AG20443 (cell line): ENCODE measurements at places on chromosomes 1 and 21.

DNA sequence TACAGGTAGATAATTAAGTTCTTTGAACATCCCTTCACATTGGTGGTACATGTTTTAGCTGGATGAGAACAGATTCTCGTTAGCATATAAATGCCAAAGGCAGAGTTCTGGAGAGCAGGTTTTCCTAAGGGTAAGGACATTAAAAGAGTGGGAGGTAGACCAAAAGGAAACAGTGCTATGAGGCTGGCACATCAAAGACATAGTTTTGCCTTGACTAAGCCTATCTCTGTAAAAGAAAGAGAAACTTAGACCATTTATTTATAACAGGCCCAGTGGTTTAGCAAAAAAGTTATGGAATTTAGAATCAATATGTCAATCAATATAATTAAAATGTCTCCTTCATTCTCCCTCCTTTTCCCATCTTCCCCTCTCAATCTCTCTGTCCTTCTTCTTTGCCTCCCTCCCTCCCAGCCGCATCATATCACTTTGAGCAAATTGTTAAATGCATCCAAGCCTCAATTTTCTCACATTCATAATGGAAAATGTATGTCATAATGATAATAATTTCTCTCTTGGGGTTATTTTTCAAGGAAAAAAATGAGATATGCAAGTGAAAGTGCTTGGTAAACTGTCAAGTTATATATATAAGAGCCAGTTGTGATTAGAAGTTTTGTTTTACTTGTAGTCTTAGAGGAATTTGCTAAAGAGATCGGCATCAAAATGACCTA is 209.9 kb upstream of the SGIP1 start:
- DNase-seq = no peak

DNA sequence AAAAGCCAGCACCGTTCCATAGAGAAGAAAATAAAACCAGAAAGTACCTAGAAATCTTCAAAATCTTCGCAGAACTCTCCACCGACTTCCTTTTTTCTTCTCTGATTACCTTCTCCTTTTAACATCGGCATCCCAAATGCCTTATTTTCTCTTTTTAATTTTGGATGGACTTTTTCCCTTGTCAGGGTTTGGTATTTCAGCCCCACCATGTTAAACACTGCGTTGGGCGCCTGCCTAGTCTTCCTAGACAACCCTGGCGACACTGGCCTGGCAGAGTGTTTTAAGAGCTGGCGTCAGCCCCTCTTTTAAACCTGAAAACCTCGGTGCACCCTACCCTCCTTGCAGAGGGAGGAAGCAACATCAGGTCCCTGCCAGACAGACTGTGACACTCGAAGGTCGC is 66.0 kb upstream of the EFHD2 start:
- DNase-seq = peak; percentile 69

- no peak for DNase-seq
These were observed 7.9 kb downstream of the CD34 start for GRCh38 chr1:207903053-207903452.

DNA sequence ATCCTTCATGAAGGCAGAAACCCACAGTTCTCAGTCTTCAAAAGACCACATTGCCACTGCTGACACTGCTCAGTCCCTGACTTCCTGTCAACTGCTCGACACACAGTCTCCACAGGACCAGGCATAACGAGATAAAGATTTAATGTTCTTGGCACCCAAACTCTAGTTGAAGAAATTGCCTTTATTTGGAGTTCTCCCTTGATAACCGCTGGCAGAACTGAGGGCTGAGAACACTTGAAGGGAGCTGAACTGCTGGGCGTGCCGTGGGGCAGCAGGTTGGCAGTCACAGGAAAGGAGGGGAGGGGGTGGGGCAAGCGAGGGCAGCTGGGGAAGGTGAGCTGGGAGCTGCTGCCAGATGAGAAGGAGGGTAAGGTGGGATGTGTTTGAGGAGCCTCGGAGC is 15.9 kb downstream of the HENMT1 start:
- DNase-seq = no peak

GRCh38 chr1:8201331-8201861 is 116.5 kb upstream of the SLC45A1 start:
- no peak for DNase-seq

- no peak for DNase-seq
These were observed 355.5 kb downstream of the HLX start for GRCh38 chr1:221234791-221235190.

DNA sequence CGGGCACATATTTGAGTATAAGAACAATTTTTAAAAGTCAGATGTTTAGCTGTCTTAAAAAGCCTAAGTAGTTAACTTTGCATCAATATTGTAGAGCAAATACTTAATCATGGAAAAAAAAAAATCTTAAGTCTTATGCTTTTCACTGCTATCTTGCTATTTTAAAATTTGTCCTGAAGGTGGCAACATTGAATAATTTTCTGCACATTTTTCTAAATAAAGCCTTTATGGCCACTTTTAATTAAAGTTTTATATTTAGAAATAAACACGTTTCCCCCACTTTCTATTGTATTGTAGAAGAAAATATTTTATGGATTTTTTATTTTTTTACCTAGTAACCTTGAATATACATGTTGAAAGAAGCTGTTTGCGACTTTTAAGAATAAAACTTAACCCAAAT is 198.8 kb downstream of the AMY1C start:
- DNase-seq = no peak

GRCh38 chr1:7948960-7949359 is 8.3 kb upstream of the TNFRSF9 start:
- peak; percentile 73 for DNase-seq

DNA sequence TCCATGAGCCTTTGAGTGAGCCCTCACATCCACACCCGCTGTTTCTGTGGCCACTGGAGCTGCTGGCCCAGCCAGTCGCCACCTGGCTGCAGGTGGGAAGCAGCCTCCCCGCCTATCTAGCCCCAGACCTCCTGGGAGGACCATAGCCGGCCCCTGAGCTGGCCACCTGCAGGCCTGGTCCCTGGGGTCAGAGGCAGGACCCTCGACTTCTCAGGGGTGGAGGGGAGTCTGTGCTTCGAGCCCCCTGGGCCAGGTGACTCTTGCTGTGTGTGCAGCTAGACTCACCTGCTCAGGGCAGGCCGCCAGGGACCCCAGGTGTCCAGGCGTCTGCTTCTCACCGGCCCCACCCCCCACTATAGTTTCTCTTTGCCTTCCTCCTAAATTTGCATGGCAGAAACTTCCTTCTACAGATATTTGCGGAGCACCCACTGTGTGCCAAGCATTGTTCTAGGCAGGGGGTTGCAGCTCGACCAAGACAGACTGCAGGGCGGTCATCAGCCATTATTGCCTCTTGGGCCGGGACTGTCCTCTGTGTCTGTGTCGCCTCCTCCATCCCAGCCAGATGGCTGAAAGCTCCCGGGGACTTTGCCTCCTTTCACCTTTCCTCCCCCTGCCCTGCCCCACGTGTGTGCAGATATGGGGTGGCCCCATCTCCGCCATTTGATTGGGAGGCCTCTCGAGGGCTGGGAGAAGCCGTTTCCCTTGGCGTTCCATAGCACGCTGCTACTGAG is 27.3 kb downstream of the SPSB1 start:
- no peak for DNase-seq

GRCh38 chr21:29231756-29232529 is 66.8 kb upstream of the BACH1 start:
- no peak for DNase-seq

GRCh38 chr1:114135786-114136185 is 17.9 kb downstream of the SYT6 start:
- DNase-seq = no peak

DNA sequence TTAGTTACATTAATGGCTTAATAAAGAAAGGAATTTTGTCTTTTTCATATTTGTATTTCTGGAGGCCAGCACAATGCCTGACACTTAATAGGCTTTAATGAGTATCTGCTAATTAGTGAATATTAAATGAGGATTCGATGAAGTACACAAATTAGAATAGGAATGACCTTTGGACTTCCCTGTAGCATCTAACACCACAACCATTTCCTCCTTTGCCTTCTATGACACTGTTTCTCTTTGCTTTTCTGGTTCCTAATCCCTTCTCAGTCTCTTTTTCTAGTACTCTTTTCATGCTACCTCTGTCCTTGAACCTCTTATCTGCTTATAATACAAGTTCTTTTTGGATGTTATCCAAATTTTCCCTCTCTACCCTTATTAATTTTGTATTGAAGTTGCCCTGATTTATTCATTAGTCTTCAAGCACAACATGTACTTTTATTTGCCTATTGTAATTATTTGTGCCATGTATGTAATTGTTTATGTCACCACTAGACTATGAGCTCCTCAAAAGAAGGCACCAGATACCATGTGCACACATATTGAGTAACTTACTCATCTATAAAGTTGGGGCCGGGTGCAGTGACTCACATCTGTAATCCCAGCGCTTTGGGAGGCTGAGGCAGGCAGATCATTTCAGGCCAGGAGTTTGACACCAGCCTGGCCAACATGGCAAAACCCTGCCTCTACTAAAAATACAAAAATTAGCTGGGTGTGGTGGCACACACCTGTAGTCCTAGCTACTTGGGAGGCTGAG is 23.8 kb downstream of the RPS27 start:
- peak; percentile 43 for DNase-seq

- DNase-seq = no peak
These were observed 8.2 kb downstream of the IGSF9 start for GRCh38 chr1:159937054-159937750.

DNA sequence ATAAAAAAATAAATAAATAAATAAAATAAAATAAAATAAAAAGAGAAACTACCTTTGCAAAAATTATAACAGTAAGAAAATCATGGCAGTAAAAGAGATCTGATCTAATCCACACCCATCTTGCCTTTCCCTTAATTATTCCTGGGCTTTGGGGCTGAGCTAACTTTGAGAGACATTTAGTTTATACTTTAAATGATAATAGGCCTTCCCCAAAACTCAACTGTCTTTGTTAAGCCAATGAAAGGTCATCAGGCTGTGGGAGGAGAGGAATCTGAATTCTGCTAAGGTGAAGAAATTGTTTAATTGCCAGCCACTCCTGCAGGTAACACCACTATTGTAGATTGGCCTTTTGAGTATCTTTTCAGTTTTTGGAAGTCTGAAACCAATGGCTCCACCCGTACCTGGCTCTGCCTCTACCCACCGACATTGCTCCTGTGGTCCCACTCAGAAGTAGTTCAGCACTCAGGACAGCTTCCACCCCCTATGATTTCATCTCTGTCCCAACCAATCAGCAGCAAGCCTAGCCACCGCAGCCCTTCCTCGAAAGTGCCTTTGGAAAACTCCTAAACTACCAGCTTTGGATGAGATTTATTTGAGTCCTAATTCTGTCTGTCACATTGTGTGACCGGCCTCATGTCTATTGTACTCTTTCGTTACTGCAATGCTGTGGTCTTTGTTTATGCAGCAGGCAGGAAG is 23.0 kb upstream of the PNRC2 start:
- peak; percentile 32 for DNase-seq

GRCh38 chr1:7611421-7612010 is 159.6 kb upstream of the VAMP3 start:
- no peak for DNase-seq
